ENCODE measurements at places on chromosomes 12 and 14.

GRCh38 chr12:2934371-2934770 lies 24.8 kb upstream of the TEAD4 start:
- no peak for DNase-seq

GRCh38 chr14:104496095-104496494 lies 83.5 kb upstream of the C14orf180 start:
- DNase-seq = no peak

GRCh38 chr12:31288381-31288780 lies 37.6 kb downstream of the SINHCAF start:
- no peak for DNase-seq

- no peak for DNase-seq
Measured at GRCh38 chr12:56411781-56412639, 37.2 kb downstream of the TIMELESS start.

- DNase-seq = no peak
Measured at GRCh38 chr14:92687681-92688433, 60.6 kb downstream of the LGMN start.

DNA sequence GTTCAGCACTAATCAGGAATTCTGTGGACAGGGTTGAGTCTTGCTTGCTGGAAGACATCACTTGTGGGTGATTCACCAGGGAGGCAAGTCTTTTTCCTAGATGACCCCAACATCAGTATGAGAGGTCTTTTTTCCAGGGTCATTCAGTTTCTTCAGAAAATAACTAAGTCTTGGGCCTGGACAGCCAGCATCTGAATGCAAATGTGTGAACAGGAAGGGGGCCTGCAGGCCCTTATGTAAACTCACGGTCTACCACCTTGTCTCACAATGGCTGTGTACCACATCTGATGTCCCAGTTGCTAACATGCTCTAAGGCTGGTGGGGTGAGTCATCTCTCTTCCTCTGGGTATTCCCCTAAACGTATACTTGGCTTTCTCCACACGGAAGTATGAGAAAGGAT lies 79.2 kb downstream of the HECTD4 start:
- peak; percentile 3 for DNase-seq

DNA sequence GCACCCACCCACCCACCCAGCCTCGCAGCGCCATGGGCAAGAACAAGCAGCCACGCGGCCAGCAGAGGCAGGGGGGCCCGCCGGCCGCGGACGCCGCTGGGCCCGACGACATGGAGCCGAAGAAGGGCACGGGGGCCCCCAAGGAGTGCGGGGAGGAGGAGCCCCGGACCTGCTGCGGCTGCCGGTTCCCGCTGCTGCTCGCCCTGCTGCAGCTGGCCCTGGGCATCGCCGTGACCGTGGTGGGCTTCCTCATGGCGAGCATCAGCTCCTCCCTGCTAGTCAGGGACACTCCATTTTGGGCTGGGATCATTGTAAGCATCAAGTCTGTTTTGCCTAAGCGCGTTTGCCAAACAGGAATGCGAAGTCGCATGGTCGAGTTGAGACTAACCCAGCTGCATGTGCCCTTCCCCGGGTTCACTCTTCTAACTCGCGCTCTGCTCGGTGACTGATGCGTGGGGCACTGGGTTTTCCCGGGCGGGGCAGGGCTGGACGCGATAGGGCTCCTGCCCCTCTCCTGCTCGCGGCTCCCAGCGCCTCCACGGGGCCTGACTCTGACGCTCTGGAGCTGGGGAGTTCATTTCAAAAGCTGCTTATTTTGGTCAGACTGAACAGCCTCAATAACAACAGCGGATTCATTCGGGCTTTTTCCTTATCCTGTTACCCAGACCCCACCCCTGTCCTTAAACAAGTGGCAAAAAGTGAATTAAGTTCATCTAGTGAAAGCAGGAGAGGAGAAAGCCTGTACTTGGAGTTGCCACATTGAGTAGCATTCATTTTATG lies 458 bp downstream of the SSPN start:
- no peak for DNase-seq

DNA sequence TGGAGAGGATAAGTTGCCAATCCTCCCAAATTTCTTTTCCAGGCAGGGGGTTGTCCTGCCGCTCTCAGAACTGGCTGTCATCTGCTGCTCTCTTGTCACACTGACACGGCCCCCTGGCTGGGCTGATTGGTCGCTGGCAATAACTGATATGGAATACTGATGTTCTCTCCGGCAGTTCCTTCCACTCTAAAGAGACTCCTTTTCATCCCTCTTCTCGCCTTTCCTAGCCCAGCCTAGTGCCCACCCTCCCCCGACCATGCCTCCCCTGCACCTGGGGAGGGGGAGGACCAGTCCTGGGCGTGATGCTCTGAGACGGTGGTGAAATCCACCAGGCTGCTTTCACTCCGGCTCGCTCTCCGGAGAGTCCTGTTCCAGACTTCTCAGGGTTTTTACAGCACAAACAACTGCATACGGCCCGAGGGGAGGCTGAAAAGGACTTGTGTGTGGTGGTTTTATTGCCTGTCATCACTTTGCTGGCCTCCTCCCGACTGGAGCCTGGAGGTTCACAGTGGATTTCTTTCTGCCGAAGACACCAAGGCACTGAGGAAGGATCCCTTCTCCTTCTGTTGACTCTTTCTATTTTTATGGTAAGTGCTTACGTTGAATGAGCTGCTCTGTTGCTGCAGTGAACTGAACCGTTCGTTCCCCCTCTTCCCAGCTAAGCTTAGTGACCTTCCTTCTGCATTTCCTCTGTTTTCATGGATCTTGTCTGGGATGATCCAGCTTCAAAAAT lies at the start of gene ANO4:
Gene ANO4, plus strand, starts transcription at position 336 of the 733 bp plus-strand sequence. CDS start 107,010 bp downstream, outside the sequence.
- no peak for DNase-seq

DNA sequence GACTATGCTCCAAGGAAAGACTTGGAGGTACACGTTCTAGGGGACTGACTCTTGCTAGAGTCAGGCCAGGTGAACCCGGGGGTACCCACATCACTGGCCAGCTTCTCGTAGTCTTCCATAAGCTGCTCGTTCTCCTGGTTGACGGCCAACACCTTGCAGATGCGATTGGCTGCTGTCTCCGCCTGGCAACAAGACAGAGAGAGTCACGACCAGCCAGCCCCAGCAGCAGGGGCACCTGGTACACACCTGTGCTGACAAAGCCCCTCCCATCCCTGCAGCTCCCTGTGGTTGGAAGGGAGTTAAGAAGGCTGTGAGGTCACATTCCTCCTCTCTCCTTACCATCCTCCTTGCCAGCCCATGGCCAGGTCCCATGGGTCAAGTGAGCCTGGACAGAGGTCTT lies 85.5 kb downstream of the ACTN1 start:
- DNase-seq = no peak

GRCh38 chr14:51870606-51871005 lies 10.2 kb downstream of the GNG2 start:
- DNase-seq = no peak

GRCh38 chr14:28365510-28365909 lies 401.1 kb upstream of the FOXG1 start:
- DNase-seq = no peak

DNA sequence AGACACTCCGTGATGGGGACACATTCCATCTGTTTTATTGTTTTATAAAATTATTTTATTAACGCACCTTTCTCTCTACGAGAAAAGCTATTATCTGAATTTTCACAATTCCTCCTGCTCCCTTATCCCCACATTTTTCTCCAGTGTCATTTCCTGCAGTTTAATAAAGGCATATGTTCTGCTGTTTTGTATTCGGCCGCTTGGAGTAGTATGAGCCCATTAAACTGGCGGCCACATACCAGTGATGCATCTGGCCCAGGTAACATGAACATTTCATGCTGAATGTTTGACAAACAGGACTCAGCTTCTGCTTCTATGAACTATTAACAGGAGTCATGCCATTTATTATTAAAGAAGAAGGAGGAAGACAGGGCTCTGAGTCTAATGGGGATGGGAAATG lies 511.0 kb downstream of the TMEM121 start:
- no peak for DNase-seq

DNA sequence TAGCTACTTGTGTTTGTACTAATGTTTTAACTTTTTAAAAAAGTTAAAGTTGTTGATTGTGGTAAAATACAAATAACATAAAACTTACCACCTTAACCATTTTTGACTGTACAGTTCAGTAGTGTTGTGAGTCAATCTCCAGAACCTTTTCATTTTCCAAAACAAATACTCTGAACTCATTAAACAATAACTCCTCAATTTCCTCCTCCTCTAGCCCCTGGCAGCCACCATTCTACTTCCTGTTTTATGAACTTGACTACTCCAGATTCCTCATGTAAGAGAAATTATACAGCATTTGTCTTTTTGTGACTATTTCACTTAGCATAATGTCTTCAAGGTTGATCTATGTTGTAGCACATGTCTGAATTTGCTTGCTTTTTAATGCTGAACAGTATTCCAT lies 299.1 kb upstream of the AMIGO2 start:
- DNase-seq = no peak

- DNase-seq = no peak
Measured at GRCh38 chr12:70120970-70121369, 122.3 kb upstream of the CNOT2 start.

GRCh38 chr12:89817501-89818226 lies 109.0 kb upstream of the ATP2B1 start:
- no peak for DNase-seq

- DNase-seq = no peak
Measured at GRCh38 chr12:104761611-104762010, 196.5 kb downstream of the SLC41A2 start.

DNA sequence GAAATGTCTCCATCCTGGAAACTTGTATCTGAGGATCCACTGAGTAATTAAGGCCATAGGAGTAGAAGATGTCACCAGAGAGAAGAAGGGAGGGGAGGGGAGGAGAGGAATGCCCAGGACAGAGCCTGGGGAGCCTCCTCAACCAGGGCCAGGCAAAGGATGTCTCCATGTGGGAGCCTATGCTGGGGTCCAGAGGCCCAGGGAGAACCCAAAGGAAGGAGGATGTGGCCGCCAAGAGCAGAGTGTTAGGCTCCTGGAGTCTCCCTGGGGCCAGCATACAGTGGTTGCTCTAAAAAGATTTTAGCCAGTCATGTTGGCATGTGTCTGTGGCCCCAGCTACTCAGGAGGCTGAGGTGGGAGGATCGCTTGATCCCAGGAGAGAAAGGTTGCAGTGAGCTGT lies 92.6 kb downstream of the DICER1 start:
- DNase-seq = no peak

DNA sequence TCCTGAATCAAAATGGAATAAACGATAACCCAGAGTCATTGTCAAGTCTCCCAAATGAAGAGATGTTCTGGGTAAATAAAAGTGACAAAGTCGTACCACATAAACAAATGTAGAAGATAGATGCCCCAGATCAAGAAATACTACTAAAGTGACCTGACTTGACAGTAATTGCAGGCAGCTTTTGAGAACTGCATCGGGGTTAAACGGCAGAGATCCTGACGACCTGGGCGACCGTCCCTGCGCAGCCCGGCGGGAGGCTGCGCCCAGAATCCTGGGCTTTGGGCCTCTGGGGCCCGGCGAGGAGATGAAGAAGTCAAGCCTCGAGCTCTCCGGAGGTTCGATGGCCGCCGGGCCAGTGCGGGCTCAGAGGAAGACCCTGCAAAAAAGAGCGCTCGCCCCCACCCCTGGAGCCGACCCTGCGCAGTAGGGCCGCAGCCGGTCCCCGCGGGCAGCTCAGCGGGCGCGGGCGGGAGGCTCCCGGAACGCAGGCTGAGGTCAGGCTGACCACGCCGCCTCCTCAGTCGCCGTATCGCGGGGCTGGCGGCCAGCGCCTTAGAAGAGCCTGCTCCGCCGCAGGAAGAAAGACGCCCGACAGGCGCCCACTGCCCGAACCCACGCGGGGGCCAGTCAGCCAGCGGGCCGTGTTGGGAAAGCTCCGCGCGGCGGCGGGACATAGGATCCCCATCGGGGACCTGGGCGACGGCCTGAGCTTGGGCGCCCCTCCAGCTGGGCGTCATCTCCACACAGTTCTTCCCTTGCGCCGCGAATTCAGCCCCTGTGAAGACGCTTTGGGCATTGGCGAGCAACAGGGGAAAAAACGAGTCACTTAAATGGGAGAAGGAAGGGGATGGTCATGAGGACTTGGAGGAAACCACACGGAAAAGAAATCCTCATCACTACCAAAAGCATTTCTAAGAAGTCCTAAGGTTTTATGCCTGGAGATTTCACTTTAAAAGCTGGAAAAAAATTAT lies 16.0 kb downstream of the NKX2-1 start:
- no peak for DNase-seq

DNA sequence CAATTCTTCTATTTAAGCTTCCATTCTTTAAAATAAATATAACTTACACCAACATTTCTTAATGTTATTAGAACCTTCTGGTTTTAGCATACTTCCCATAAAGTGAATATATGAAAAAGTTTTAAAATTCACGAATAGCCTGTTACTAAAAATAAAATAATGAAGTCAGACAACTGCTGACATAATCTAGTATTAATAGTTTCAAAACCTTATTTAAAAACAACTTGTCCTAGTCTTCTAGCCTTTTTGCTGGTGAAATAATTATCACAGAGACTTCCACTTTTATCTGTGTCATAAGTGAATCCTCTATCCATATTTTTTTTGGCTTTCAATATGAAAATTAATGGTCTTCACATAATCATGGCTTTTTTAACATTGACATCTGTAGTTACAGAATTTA lies 93.8 kb upstream of the MON2 start:
- no peak for DNase-seq

DNA sequence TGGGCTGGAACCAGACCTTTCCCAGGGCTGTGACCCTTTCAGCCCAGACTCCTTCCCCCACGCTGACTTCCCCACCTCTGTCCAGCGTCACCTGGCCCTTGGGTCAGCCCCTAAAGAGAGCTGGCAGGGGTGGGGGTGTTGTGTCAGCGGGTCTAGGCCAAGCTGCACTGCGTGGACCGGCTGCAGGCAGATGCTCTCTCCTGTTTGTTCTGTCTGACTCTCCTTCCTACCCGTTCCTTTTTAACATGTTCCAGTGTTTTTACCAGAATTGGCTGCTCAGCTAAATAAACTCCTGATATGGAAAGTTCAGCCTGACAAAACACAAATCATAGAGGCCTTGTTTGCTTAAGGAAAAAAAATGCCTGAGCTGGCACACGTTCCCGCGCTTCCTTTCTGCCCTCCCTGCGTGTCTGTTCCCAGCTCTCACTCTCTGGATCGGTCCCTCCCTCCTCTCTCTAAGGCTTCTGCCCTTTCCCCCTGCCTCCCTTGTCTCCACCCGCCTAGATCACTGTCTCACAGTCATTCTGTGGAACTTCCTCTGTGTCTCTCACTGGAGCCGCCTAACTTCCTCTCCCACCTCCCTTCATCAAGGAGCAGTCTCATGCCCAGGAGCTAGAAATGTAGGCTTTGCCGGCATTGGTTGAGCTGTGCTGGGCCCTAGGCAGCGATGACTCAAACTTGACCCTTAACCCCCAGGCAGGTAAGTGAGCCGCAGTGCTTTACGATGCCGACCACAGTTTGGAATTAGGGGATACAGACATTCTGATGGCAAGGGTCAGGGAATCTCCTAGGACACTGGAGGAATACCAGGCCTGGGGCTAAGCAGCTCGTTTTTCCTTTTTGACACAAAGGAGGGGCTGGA lies 15.5 kb upstream of the MLXIP start:
- no peak for DNase-seq

DNA sequence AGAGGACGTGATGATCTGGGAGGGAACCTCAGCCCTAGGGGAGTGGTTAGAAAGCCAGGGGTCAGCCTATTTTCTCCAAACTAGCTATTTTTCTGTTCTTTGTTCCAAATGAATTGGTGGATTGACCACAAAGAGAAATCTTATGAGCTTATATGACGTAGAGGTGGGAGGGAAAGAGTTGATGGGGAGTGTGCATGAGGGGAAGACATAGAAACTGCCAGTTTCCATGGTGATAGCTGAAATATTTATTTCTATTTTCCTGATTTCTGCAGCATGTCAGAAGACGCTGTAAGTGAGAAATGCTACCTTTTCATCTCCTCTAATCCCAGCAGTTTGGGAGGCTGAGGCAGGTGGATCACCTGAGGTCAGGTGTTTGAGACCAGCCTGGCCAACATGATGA lies 51.4 kb upstream of the CISTR start:
- no peak for DNase-seq
